Activated gamma-delta T cell treated with anti-CD3 and anti-CD28 coated beads, Interleukin-2, amount 50 U/mL, for 16 hours (primary cell): ENCODE measurements at places on chromosomes 4 and X.
A peak's percentile ranks its signal among the peaks of the same experiment; 100 is the strongest.

- DNase-seq: no peak
Observed at GRCh38 chrX:19350941-19351384, 7.2 kb downstream of the PDHA1 start.

DNA sequence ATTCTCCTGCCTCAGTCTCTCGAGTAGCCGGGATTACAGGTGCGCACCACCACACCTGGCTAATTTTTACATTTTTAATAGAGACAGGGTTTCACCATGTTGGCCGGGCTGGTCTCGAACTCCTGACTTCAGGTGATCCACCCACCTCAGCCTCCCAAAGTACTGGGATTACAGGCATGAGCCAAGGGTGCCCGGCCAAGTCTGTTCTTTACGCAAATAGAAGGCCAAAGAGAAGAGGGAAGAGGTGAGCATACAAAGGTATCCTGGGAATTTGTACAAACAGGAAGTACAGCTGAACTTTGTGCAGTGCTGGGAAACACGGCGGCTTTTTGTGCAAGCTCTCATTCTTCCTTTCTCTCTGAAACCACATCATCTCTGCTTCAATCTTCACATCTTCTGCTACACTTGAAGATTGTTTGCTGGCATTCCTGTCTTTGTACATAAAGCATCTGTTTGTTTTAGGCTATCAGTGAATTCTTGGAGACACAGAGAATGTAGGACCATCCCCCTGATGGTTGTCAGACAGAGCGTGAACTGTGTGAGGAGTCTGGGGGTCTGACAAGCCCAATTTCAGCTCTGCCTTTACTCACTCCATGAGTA lies 71.9 kb upstream of the PRSS48 start:
- DNase-seq: no peak

GRCh38 chr4:41380511-41381157 lies 123.9 kb downstream of the UCHL1 start:
- no peak for DNase-seq

GRCh38 chr4:76993787-76994641 lies 44.5 kb downstream of the SEPTIN11 start:
- DNase-seq: peak; percentile 12

- peak; percentile 56 for DNase-seq
Observed at GRCh38 chr4:184267673-184268583, 50.3 kb upstream of the ENPP6 start.

DNA sequence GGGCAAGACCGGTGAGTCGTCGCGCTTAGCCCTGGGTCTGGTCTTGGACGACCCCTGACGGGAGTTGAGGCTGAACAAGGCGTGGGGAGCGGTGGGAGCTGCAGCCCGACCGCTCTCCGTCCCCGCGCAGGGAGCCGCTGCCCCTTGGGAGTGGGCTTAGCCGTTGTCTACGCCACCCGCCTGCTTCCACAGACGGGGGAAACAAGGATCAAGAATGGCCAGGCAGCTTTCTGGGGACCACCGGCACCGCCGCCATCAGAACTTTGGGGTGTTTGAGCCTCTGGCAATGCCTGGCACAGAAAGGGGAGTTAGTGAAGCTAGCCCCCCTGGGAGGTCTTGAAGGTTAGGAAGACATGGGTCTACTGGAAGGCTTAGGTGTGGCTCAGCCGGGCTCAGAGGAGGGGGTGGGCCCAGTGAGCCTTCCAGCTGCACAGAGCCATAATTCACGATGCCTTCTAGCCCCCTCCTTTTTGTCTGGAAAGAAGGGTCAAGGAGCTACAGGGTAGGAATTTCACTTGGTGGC lies 583 bp downstream of the RASL11B start:
- DNase-seq: no peak

DNA sequence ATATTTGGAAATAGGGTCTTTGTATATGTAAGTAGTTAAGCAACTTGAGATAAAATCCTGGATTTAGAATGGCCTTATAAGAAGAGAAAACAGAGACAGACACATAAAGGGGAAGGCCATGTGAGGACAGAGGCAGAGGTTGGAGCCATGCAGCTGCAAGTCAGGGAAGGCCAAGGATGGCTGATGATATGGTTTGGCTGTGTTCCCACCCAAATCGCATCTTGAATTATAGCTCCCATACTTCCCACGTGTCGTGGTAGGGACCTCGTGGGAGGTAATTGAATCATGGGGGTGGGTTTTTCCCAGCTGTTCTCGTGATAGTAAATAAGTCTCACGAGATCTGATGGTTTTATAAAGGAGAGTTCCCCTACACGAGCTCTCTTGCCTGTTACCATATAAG lies 76.3 kb downstream of the STK32B start:
- no peak for DNase-seq

- DNase-seq: no peak
Observed at GRCh38 chrX:132948648-132949260, 9.7 kb downstream of the HS6ST2 start.

DNA sequence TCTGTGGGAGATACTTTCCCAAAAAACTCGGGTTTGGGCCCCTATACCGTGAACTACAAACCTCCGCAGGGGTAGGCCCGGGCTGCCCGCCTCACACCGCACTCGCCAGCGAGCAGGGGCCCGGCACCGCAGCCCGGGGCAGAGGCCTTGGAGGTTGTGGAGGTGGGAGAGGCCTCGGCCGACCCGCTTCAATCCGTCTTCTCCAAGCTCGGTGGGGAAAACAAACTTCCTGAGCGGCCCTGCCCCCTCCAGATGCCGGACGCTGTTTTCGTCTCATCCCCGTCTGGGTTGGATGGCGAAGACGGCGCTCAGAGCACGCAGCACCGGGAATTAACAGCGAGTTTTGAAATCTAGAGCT lies 442 bp upstream of the MCUB start:
- peak; percentile 16 for DNase-seq

GRCh38 chr4:154958621-154959358 lies 177.7 kb downstream of the RBM46 start:
- DNase-seq: no peak

- no peak for DNase-seq
Observed at GRCh38 chr4:182918791-182919302, 1.7 kb upstream of the DCTD start.

DNA sequence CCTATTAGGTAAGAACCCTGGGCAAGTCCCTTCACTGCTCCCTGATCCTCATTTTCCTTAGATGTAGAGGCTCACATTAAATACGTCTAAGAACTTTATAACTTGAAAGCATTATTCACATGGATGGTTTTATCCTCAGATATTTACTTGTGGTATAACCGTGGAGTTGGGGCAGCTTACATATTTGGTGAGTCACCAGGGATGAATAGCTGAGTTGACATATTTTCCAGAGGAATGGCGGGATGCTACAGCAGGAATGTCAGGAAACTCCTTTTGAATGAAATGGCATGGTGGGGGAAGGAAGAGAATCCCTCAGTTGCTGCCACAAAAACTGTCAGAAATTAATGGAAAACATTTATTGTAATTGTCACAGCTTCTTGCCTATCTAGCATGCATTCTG lies 165.3 kb upstream of the RPS6KA3 start:
- DNase-seq: no peak

- DNase-seq: no peak
Observed at GRCh38 chr4:40842725-40843423, 93.1 kb downstream of the NSUN7 start.

- DNase-seq: no peak
Observed at GRCh38 chr4:60134099-60134498, 1066.0 kb upstream of the ADGRL3 start.
